ENCODE measurements at places on chromosomes 2 and 18.

GRCh38 chr18:67135981-67136380, 380.5 kb downstream of the DSEL start:
- DNase-seq, result no peak

- no peak for DNase-seq
Measured at GRCh38 chr2:25979001-25979400, 3.3 kb downstream of the KIF3C start.

DNA sequence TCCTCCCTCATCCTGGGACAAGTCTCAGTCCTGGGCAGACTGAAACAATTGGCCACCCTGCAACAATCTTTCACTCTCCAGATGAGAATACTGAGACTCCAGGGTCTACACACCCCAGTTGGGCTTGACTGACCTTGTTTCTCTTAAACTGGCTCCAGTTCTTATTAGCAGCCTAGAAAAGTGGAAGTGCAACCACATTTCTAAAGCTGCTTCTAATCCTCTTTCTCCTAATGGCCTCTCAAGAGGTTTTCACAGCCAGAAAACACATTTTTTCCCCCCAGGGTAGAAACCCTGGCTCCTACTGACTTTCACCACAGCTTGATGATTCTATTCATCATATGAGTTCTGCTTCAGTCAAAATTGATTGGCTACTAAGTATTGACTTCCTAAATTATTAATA, 45.8 kb downstream of the SLC4A5 start:
- no peak for DNase-seq

DNA sequence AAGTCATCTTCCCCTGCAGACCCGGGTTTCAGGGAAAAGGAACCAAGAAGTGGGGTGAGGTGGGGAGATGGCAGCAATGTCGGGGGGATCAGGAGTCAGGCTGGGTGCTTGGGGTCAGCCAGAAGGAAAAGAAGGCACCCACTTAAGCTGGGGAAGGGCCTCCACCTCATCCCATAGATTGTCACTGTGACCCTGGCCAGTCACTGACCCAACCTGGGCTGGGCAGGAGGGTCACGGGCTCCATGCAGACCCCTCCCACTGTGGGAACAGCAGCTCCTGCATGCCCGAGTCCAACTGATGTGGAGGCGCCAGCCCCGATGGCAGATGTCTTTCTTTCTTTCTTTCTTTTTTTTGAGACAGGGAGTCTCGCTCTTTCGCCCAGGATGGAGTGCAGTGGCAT, 53.6 kb upstream of the HAAO start:
- no peak for DNase-seq

DNA sequence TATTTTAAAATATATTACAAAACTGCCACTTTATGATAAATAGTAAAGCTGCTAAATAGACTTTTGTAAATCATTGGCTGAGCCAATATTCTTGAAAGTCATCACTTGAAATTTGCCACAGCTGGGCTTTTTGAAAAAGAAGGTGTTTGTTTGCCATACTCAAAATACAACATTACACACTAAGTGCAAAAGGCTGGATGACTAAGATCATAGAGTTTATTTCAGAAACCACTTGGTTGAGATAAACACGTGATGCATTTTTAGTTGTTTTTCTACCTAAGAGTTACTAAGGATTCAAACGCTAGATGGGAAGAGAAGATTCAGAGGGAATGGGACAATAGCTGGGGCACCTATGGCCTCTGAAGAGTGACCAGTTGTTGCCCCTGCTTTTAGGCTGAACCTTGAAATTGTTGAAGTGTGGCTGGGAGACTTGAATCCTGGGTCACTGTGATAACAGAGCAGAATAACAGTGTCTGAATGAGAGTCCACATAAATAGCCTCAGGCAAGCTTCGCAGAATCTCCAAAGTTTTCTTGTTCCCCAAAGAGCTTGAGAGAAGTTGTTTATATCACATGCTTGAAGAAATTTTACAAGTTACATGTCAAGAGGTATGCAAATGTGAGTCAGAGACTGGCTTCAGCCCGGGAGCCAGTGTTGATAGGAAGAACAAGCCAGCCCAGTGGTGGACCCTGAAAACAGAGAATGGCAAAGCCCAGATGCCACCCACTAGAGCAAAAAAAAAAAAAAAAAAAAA, 409.8 kb downstream of the GPD2 start:
- DNase-seq, result no peak

DNA sequence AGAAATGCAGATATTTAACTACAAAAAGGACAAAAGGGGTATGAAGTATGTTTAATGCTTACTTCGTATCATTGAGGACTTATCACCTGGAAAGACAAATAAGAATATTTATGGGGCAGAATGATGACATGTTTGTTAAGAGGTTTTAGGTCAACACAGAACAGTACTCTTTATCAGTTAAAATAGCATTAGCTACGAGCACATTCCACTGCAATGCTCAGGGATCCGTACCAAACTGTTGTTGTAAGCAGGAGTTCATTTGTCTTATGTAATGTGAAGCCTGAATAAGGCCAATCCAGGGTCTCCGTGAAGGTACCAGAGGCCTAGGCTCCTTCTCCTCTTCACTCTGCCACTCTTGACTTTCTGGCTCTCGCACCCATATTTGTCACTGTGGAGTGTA, 465.7 kb upstream of the NRP2 start:
- no peak for DNase-seq

DNA sequence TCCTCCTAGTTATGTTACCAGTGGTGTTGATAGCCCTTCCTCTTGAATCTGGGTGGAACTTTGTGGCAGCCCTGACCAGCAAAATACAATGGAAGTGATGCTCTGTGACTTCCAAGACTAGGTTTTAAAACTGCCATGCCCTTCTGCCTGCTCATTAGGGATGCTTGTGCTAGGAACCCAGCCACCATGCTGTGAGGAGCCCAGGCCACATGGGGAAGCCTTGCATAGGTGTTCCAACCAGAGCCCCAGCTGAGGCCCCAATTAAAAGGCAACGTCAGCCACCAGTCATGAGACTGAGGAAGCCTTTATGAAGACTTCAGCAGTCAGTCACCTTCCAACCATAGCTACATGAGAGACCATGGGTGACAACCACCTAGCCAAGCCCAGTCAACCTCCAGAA, 14.0 kb upstream of the MAPRE2 start:
- DNase-seq, result no peak

GRCh38 chr2:168992591-168993349, 38.4 kb downstream of the ABCB11 start:
- DNase-seq, result no peak

DNA sequence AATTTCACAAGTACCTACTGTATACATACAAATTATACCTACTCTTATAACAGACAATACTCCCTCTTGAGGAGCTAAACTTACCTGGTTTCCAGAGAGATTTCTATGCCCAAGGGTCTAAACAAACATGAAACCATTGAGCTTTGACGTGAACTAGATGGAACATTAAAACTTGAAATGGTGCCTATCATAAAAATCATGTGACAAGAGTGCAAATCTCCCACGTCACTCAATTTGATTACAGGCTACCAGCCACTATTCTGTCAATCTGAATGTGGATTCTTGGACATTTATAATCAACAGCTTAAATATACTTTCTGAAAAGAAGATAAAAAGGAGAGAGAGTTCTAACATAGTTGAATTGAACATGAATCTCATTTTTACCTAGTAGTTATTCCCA, 297.1 kb upstream of the SESTD1 start:
- DNase-seq, result no peak

GRCh38 chr2:219344751-219345430, 12.3 kb upstream of the RESP18 start:
- DNase-seq, result no peak

GRCh38 chr2:79437433-79438267, 75.2 kb upstream of the CTNNA2 start:
- no peak for DNase-seq

DNA sequence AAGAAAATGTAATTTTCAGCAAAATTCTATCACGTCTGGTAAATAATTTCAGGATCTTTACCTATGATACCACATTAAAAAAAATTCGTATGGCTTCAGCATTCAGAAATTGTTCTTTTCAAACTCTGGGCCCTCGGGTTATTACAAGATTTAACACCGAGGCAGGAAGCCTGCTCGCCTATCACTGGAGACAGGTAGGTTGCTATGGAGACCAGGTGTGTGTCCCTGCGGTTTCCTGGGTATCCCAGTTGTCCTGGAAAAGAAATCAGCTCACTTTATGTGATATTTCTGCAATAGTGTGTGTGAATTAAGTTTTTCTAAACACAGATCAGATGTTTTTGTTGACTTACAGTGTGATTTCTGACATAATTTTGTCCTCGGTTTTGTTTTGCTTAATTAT, 14.2 kb downstream of the HPCAL1 start:
- DNase-seq, result no peak

DNA sequence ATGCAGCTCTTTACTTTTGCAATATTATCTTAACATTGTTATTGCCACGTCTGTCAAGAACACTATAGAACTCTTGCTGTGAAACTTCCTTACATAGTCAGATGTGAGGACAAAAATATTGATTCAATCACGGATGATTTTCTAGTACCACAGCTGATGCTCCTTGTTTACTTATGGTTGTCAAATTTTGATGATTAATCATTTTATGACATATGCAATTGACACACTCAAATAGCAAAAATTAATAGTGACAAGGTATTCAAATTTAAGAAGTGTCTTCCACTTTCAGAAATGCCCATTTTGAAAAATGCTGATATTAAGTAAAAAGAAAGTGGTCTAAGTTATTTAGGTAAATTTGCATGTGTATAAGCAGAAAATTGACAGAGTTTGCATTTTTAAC, 284.0 kb downstream of the CCDC102B start:
- DNase-seq, result no peak

DNA sequence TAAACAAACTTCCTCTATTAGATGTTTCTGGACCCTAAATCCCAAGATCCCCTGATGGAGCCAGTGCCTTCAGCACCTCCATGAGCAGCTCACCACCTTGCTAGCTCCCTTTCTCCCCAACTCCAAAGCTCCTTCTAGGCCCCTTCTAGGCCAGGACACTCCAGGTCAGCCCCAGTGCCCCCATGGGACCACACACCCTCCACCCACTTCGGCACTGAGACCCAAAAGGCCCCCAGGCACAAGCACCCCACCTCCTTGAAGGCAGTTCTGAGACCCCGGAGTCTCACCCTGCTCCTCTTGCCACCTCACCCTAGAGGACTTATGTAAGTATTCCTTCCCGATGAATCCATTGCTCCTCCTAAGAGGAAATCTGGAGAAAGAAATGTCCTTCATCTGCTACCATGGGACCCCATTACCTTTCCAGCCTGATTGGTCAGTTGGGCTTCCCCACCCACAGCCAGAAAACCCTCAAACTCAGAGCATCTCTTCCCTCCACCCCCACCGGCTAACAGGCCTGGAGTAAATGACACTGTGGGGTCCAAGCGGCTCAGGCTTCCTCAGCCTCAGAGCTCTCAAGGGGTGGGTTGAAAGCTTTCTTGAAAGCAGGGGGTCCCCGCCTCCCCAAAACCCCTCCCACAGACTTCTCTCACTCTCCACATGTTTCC, 9.8 kb upstream of the ARMC9 start:
- no peak for DNase-seq

GRCh38 chr2:112007493-112007892, 47.6 kb upstream of the TMEM87B start:
- DNase-seq, result no peak

DNA sequence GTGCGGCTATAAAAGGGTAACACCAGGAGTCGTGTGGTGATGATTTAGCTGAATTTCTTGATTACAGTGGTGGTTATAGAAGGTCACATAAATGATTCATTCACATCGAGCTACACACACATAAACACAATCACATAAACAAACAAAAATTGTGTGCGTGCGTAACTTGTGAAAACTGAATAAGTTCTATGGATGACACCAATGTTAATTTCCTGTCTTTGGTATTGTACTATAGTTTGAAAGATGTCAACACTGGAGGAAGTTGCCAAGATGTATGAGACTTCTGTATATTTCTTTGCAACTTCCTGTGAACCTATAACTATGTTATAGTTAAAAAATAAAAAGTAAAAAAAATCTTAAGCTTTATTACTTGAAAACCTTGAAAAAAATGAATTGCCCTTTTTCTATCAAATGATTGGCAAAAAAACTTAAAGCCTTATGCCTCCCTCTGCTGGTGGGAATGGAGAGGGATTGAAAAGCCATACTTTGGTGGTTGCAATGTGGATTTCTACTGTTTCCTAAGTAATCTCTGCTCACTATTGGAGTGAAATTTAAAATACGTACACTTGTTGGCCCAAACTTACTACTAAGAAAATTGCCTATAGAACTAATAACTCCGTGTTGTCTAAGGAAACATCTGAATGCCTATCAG, 227.7 kb downstream of the RPIA start:
- no peak for DNase-seq

- no peak for DNase-seq
Measured at GRCh38 chr18:10350661-10351060, 103.8 kb upstream of the APCDD1 start.

- DNase-seq, result no peak
Measured at GRCh38 chr18:76619621-76620315, 124.7 kb upstream of the ZNF516 start.

GRCh38 chr18:45567123-45567522, 48.2 kb upstream of the SLC14A2 start:
- no peak for DNase-seq

DNA sequence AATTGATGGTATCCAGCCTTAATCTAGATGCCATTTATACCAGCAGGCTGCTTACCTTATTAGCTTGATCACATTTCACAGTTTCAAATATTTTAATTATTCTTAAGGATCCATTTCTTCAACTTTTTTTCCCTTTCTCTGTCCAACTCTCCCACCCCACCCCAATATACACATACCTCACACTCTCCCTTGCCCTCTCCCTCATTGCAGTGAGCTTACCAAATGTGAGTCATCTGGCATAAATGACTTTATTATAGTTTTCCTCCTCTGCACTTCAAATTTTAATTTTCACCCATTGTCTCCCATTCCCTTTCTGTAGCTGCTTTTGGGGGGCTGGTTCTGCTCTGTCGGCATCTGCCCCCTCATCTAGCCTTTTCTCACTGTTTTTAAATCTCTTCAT, 12.9 kb downstream of the HTR2B start:
- DNase-seq, result no peak

GRCh38 chr2:153043385-153043784, 325.0 kb downstream of the ARL6IP6 start:
- no peak for DNase-seq

GRCh38 chr18:74163019-74163660, 14.8 kb downstream of the TIMM21 start:
- DNase-seq, result no peak

GRCh38 chr2:2464643-2465042, 133.6 kb upstream of the MYT1L start:
- no peak for DNase-seq

GRCh38 chr2:119306196-119306590, 60.4 kb downstream of the C2orf76 start:
- DNase-seq, result no peak

DNA sequence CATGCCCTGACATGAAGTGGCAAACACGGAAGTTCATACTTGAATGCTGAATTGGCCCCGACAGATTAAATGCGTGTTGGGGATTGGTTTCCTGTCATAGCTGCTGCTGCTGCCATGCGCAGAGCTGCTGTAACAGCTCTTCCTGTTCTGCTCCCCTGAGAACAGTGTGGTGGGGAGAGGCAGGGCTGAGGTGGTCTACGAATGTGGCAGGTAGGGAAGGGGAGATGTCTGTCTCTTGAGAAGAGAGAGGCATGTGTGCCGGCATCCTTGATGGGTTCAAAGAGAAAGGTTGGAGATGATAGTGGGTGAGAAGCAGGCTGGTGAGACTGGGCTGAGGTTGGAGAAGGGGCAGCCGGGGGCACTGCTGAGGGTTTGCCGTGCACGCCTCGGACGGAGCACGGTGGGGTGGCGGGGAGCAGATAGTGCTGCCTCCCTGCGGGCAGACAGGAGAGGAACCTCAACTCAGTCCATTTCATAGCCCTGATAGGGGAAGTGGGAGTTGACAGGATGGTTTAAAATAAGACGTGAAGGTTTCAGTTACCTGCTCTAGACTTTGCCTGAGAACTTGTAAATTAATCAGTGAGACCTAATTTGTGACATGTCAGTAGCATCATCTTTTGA, 46.1 kb downstream of the TMEM185B start:
- DNase-seq, result peak; percentile 61
